ENCODE measurements at places on chromosomes 2 and 18.

DNA sequence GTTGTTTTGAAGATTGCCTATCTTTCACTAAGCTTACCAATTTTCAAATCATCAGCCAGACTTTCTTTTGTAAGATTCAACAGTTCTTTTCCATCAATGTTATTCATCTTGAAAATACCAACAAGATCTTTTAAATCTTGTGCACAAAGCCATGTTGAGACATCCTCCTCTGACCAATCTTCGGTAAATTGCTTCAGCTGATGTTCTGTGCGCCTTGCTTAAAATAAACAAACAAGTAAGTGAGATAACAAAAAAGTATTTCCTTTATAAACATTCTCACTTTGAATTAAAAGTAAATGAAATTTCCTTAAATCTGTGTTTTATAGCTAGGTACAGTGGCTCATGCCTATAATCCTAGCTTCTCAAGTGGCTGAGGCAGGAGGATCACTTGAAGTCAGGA lies 30.3 kb downstream of the WDSUB1 start:
- DNase-seq: no peak

- peak; percentile 75 for DNase-seq
Measured at GRCh38 chr2:172253190-172254052, 150.7 kb upstream of the DLX2 start.

- DNase-seq: no peak
Measured at GRCh38 chr2:35503738-35504199, 851.8 kb upstream of the CRIM1 start.

- DNase-seq: no peak
Measured at GRCh38 chr2:175872721-175873120, 129.3 kb downstream of the LNPK start.

- DNase-seq: no peak
Measured at GRCh38 chr18:48974304-48975119, 23.7 kb upstream of the SMAD7 start.

- no peak for DNase-seq
Measured at GRCh38 chr2:23379220-23379695, 5.7 kb upstream of the KLHL29 start.

GRCh38 chr18:9201224-9201623 lies 64.6 kb downstream of the ANKRD12 start:
- DNase-seq: no peak

- no peak for DNase-seq
Measured at GRCh38 chr2:232354069-232354468, 24.5 kb upstream of the ALPP start.

DNA sequence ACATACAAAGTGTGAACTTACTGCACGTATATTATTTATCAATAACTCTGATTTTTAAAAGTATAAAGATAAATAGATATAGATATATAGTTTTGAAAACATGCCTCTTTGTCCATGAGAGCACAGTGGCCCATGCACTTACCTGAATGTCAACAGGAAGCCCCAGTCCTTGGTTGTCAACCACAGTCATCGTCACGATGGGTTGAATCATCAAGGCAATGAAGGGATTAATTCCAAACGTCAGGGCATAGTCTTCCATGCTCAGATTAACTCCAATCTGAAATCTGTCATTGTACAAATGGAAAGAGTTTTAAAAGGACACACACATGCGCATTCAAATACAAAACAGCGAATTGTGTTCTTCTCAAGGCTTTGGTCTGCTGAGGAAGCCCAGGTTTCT lies 15.5 kb downstream of the SCYGR4 start:
- no peak for DNase-seq

DNA sequence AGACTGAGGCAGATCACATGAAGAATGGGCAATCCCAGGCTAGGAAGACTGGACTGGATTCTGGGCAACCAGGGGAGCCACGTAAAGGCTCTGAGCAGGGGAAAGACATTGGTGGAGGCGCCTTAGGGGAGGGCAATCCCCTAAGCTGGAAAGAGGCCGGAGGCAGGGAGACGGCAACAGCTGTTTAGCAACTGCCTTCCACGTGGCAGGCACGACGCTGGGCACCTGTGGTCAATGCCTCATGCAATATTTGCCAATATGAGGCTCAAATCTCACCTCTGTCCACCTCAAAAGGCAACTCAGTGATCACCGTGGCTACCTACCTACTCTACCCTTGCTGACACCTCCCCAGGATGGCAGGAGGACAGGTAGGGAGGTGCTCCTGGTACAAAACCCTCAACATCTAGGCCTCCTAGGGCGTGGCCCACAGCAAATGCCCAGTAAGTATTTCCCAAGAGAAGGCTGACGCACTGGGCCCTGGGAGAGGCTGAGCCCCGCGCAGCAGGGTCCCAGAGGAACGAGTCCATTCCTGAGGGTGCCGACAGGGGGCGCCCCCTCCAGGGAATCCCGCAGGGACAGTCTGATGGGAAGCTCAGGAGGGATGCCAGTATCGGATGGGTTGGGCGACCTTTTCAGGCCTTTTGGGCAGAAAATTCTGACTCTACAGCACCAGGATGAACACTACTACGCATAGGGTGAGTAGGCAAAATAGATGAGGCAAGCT lies 8.9 kb downstream of the BOLA3 start:
- no peak for DNase-seq

Measured in natural killer cell treated with Interleukin-12 subunit alpha and Interleukin-12 subunit beta and Interleukin-15 and Interleukin-18, amount 100 ng/mL, for 72 hours (primary cell).